ENCODE measurements at places on chromosomes 11 and 22.

GRCh38 chr11:30392221-30392784 is 69.4 kb downstream of the ARL14EP start:
- no peak for DNase-seq

- DNase-seq = peak; percentile 42
Measured at GRCh38 chr22:44305888-44306287, 6.9 kb downstream of the SHISAL1 start.

- DNase-seq = no peak
Measured at GRCh38 chr11:11514246-11514645, 107.6 kb downstream of the GALNT18 start.

DNA sequence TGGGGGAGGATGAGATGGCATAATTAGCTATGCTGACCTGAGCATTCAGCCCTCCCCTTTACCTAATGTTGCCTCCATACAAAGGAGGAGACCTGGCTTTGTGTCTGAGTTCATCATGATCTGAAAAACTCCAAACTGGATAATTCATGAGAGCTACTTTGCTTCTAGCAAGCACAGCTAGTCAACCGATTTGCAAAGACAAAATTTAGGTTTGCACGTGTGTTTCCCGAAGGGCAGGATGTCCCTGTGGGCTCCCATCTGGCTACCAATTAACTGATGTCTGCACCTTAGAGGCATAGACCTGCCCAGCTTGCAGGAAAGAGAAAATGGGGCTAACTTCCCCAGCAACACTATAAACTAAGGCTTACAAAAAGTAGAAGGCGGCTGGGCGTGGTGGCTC is 42.2 kb upstream of the POU2AF1 start:
- DNase-seq = no peak

GRCh38 chr11:76825726-76826396 is 34.9 kb upstream of the ACER3 start:
- no peak for DNase-seq

GRCh38 chr22:33873186-33873585 is 47.1 kb downstream of the LARGE1 start:
- DNase-seq = peak; percentile 57

- peak; percentile 79 for DNase-seq
Measured at GRCh38 chr11:47495011-47495855, 46.3 kb upstream of the RAPSN start.

DNA sequence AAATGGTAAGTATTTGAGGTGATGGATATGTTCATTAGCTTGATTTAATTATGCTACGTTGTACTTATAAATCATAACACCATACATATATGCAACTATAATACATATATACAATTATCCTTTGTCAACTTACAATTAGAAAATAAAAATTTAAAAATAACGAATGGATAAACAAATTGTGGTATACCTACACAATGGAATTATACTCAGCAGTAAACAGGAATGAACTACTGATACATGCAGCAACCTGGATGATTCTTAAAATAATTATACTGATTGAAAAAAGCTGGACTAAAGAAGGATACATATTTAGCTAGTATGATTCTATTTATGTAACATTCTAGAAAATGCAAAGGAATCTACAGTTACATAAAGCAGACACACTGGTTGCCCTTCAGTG is 425.7 kb downstream of the DYNC2H1 start:
- no peak for DNase-seq

DNA sequence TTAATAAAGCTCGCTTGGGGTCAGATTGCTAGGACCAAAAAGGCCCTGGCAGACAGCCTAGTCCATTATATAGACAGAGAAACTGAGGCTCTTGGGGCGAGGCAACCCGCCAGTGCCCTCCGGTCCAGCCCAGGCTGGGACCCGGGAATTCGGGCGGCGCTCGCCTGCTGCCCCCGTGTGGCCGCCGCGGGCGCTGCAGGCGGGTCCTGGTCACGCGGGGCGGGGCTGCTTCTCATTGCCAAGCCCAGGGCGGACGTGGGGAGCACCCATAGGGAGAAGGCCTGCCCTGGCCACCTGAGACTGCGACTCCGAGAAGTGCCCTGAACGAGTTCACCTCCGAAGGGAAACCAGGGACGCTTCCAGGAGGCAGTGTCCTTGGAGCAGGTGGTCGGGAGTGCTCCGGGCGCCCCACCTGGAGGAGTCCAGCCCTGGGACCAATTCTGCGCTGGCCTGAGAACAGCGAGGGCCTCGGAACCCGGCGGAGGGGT is 36.0 kb upstream of the CSNK1E start:
- peak; percentile 75 for DNase-seq

- peak; percentile 94 for DNase-seq
Measured at GRCh38 chr22:37561212-37562048, 1.1 kb downstream of the CDC42EP1 start.

DNA sequence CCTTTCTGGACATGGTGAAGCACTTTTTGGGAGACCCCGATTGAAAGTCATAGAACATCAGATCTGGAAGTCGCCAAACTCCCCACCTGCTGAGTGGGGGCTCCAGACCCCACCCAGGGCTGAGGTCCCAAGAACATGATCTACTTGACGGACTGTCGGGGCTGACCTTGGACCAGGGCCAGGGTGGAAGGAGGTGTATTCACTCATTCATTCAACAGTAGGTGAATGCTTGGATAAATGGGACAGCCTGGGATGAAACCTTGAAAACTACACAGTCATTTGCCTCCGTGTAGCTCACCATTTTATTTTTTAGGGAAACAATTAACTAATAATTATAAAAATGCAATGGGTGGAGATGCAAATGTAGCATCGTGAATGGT is 629.0 kb downstream of the BRD1 start:
- no peak for DNase-seq

DNA sequence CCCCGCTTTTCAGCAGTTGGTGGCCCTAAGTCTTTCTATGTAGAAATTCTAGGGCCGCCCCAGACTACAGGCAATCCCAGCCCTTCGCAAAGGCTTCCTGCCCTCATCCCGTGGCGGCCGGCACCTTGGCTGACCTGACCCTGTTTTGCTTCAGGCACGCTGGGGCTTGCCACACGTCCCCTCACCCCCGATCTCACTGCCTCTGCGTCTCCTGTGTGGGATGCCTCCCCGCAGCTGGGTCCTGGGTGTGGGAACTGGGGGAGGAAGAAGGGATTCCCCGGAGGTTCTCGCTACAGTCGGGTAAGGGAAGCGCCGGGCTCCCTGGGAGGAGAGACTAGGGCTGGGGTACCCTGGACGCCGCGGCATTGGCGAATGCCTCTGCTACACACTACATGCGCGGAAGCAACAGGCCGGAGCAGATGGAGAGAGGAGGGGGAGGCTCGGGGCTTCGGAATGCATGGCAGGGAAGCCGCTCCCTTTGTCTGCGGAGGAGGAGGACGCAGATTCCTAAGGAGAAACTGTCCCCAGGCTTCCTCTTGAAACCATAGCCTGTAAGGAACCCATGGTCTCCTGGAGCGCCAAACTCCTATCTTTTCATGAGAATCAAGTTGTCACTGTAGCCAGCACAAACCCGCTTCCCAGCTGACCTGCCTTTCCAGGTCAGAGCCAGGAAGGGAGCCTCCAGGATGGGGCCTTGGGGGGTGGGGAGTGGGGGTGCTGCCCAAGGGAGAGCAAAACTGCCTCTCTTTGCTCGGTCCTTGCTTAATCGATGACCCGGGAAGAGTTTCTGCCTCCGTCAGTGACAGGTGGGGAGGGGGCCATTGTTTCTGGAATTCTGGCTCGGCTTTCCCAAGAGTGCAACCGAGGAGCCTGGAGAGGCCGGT is 1.4 kb downstream of the DTX4 start:
- peak; percentile 49 for DNase-seq

GRCh38 chr11:69416143-69416515 is 65.3 kb upstream of the LINC01488 start:
- DNase-seq = no peak

DNA sequence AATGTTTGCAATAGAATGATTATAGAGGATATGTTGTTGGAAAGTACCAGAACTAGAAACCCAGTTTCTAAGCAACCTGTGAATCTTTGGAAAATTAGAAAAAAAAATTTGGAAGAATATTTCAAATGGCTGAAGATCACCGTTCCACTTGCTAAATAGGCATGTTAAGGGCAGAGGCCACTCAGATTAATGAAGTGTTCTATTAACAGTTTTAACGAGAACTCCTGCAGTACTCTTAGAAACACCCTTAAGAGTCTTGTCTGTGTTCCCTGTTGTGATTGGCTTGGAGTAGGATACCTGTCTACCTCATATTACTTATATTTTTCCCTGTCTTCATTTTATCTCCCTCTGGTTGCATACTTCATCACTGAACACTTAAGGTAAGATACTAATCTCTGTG is 4.6 kb downstream of the C11orf54 start:
- DNase-seq = no peak

- no peak for DNase-seq
Measured at GRCh38 chr11:107547961-107548360, 17.6 kb downstream of the ALKBH8 start.

- DNase-seq = no peak
Measured at GRCh38 chr11:20013346-20014066, 146.8 kb downstream of the DBX1 start.

DNA sequence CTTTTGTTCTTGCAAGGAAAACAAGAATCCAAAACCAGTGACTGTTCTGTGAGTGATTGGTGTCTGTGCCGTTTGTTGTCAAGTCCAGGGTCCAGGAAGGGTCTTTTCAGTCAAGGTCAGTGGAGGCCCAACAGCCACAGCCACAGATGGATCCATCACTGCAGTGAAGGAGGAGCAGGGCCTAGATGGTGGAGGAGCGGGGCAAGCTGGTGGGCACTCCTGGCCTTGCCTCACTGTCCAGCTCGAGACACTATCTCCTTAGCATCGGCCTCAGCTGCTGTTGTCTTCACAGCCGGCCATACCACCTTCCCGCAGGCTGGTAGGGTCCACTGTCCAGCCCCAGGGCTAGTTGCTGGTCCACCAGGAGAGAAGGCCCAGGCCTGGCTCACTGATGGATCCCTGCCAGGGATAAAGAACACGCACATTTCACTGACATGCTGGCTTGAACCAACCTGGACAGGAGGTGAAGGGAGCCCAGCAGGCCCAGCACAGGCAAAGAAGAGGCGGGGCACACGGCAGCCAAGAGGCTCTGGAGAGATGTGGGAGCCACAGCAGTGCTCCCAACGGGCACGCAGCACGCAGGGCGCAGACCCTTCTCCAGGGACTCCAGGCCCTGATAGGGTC is 15.2 kb downstream of the POLR3H start:
- no peak for DNase-seq

- DNase-seq = no peak
Measured at GRCh38 chr11:108818971-108819370, 154.1 kb downstream of the DDX10 start.

DNA sequence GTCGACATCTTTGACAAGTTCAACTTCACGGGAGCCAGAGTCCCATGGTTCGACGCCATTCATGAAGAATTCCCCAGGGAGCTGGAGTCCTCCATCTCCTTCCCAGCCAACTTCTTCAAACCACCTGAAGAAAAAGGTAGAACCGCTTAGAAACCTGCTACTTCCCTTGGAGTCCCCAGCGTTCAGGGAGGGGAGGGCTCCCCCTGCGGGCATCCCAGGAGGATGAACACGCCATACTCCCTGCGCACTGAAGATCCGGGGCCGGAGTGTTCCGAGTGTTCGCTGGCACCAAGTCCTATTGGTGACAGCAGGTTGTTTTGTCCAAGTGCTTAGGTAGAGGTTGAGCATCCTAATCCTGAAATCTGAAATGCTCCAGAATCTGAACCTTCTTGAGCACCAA is 51.7 kb upstream of the PRODH start:
- DNase-seq = peak; percentile 5

DNA sequence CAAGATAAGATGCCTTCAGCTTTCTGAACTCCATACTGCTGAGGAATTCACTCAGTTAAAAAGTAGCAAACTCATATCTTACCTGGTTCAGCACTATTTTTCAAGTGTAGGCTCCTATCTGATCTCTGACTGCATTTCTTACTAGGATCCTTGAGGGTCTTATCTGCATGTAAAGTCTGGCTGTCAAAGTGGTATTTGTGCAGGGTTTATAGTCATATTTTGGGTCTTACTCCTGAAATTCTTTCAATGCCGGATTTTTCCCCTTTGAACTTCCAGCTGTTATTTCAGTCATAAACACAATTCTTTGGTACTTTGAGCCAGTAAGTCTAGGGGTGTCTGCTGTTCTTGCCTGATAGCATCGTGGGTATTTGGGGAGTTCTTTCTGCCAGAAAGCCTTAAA is 25.3 kb upstream of the NOX4 start:
- DNase-seq = no peak

DNA sequence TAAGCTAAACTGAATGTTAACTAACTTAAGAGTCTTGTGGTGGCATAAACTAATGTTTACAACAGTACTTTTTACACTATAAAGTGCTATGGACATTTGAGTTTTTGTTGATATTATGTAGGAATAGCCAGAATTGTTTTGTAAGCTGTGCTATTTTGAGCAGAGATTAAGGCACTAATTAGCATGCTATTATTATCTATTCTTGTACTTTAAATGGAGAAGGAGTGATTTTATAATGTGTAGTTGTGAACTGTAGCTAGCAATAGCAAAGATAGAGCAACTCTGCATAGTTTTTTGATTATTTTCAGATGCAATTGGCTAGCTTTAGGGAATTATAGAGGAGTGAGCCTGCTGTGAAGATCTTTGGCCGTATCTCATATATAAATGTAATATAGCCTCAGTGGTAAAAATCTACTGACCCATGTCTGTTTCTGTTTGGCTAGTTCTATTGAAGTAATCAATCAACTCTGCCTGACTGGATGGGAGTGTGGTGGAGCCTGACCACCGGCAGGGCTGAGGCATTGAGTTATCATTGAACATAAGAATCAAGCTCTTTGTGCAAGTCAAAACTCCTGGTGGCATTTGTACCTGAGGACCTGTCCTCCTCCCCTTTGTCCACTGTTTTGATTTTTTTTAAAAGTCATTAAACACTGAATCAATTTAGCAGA is 34.3 kb downstream of the NCAM1 start:
- no peak for DNase-seq

GRCh38 chr11:61503135-61503770 is 5.3 kb upstream of the LRRC10B start:
- DNase-seq = no peak

DNA sequence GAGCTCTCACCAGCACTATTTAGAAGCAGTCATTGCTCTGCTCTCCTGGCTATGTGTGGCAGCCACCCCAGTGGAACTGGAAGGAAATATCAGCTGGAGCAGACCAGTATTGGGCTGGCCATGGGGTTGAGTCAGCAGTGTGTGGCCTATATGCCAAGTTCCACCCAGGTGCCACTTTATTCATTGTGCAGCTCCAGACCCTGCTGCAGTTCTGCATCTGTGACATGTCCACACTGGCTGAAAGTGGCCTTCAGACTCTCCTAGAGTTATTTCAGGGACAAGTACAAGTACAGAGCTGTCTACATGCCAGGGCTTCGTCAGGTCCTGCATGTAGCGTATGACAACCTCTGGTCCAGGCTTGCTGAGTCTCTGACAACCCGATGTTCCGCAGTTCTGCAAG is 55.2 kb downstream of the CABIN1 start:
- peak; percentile 52 for DNase-seq
